ENCODE measurements at places on chromosomes 3 and 15.

DNA sequence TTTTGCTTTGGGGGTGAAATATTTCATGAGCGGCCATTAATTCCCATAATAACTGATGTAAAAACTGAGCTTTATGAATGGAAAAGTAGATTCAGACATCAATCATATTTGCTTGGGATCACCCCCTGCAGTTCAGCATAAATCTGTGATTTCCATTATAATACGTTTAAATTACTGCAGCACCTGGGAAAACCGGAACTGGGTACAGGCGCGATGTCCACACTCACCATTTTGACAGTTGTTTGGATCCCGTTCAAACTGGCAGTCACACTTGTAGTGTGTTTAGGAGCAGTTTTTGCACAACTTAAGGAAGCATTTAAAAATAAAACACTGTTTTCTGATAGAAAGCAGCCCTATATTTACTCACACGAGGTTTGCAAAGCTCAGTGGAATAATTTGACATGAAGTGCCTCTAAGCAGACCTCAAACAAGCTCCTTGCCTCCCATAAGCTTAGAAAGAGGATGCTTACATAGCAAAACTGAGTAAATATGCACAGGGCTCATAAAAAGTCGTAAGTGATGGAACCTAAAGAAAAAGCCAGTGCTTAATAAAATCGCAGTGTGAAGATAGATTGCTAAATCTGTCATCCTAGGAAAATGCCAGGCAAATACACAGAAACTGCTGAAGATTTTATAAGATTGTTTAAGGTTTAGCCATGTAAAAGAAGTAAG lies 377.6 kb downstream of the PTPRG start:
- DNase-seq = no peak

- DNase-seq = no peak
These were observed 49.5 kb upstream of the CMSS1 start for GRCh38 chr3:99768126-99768525.

DNA sequence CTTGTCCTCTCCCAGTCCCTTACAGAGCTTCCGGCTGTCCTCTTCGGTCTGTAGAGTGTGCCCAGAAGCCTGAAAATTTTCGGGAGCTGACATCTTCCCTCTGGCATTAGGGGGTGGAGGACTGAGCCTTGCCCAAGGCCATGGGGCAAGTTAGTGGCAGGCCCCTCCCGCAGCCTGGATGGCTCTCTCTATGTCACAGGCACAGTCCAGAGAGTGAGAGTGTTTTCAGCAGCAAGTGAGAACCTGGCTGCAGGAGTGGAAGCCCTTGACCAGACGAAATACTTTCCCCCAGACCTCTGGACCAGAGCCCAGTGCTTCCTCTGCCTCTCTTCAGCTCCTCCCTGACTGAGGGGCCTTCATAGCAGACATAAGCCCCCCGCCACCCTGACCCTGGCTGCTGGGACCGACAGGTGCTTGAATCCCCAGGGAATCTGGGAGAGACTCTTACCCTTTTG lies 50.5 kb upstream of the SEC22A start:
- DNase-seq = no peak

DNA sequence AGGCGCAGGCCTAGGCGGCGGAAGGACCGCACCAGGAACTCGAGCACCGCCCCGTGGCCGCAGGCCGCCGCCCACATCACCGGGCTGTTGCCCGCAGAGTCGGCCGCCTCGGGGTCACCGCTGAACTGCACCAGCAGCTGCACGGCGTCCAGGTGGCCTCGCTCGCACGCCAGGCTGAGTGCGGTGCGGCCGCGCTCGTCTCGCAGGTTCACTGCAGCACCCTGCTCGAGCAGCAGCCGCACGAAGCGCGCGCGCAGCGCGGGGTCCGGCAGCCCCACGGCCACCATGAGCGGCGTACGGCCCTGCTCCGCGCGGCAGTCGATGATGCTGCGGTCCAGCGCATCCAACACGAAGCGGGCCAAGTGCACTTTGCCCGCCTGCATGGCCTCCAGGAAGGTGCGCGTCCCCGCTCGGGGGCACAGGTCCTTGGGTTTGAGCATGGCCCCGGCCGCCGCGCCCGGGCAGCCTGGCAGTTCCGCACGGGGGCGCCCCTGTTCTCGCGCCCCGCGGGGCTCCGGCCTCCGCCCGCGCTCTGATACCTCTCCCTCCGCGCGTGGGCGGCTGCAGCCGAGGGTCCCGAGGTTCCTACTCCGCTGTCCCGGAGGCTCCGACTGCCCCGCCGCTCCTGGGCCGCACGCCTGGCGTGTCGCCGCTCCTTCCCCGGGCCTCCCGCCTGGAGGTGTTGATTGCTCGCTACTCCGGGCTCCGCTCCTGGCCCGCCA lies 556 bp downstream of the ANKRD63 start:
- peak; percentile 26 for DNase-seq

- no peak for DNase-seq
These were observed 9.1 kb downstream of the RAB43 start for GRCh38 chr3:129112308-129113052.

- DNase-seq = no peak
These were observed 99.2 kb downstream of the SLMAP start for GRCh38 chr3:57855281-57855680.

DNA sequence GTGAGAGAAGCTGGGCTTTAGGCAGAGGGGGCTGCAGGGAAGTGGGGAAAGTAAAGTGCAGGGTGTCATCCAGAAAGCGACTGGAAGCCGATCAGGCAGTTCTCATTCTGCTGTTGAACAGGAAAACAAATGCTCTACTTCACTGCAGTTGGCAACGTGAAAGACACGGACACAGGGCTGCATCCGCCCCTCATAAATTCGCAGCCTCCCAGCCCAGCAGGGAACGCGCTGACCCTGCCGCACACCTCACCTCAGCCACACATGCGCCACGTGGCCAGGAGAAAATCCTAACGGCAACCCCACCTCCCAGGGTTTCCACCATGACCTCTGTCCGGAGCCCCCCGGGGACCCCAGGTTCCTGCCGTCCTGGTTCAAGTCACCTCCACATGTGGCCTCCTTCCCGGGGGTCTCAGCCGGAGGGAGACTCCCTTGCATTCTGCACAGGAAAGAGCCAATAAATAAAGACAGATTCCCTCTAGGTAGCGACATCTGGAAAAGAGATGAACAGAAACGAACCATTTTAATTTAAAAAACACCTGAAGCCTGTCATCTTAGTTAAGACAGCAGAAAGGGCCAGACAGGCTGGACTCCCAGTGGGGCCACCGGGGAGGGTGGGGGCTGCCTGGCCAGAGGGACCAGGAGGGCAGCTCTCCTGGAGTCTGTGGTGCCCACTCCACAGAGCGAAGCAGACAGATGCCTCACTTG lies 118.7 kb downstream of the TMEM266 start:
- no peak for DNase-seq

DNA sequence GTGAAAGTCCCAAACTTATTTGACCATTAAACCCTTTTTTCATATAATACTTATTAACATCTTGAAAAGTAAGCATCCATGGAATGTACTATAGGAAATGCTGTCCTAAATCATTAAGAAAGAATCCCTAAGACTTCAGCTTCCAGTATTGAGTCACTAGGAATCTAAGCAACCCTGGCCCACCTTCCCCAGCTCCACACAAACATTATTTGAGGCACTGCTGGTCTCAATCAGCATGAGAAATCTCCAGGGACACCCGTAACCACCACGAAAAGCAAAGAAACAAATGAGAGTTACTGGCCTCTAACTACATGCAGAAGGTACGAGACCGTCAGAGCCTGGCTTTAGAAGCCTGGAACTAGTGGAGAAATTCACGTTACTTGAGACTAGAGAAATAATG lies 68.2 kb downstream of the POLQ start:
- no peak for DNase-seq

DNA sequence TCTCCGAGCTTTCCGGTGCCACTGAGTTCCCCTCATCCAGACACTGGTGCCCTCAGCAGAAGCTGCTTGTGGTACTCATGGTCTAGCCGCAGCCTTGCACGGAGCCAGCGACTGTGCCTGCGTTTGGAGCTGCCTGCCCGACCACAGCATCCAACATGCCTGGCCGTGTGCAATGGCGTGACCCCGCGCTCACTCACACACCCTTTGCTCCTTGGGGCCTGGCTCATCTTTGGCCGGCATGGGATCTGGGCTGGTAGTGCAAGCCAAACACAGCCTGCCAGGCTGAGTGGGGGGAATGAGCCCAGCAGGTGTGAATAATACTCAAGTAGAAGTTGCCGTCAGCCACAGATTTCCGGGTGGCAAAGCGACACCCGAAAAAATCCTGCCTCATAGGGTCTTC lies 1178.7 kb upstream of the GBE1 start:
- no peak for DNase-seq

DNA sequence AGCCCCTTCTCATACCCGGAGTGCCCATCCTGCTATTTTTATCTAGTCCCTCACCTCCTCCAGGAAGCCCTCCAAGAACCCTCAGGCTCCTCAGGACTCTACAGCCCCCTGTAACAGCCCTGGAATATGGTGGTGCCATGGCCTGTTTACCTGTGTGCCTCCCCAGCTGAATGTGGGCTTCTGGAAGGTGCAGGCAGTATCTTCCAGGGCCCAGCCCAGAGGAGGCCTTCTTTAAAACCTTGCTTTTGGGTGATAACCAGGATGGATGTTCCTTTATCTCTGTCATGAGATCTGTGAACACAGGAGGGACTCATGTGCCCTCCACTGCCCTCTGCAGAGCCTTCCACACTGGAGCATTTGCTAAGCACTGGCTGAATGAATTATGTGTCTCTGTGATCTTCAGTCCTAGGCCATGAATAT lies 36.7 kb upstream of the MRPS22 start:
- DNase-seq = no peak

- DNase-seq = no peak
These were observed 348.0 kb upstream of the DPPA4 start for GRCh38 chr3:109685084-109686079.

GRCh38 chr15:40984964-40985363 lies 31.7 kb downstream of the CHAC1 start:
- DNase-seq = no peak

- DNase-seq = no peak
These were observed 400.7 kb upstream of the TPM1 start for GRCh38 chr15:62641825-62642224.

Data from stimulated activated CD8-positive, alpha-beta memory T cell treated with anti-CD3 and anti-CD28 coated beads, Interleukin-7, amount 100 ng/mL, for 4 hours (primary cell).